Fibroblast of skin of left biceps (primary cell): ENCODE measurements at places on chromosomes 1 and 21.

DNA sequence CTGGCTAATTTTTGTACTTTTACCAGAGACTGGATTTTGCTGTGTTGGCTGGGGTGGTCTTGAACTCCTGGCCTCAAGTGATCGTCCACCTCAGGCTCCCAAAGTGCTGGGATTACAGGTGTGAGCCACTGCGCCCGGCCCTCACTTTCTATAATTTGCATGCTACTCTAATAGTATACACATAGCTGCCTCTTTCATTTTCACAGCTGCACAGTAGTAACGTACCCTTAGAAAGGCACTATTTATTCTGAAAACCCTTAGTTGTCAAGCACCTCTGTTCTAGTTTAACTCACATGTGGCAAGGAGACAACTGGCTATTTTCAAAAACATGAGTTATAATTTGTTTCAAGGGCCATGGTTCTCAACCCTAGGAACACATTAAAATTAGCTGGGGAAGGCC, 17.2 kb downstream of the TPM3 start:
- no peak for DNase-seq

GRCh38 chr1:157004806-157005205, 40.7 kb downstream of the ARHGEF11 start:
- no peak for DNase-seq

DNA sequence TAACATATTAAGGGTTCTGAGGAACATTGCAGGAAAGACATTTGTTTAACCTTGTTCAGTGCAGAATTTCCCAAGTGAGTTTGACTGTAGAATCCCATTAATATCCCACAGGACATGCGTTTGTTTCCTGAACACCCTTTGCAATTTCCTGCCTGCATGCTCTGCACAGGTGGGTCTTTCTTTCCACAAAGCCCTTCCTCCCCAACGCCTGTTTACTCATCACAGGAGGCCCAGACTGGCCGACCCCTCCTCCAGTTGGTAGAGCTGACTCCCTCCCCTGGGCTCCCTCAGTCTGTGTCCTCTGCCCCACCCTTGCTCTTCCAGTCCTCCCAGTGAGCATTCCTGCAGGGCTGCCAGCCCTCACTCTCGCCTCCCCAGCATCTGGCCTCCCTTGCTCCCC, 47.5 kb upstream of the CTPS1 start:
- DNase-seq, result no peak

GRCh38 chr1:153343040-153343681, 5.5 kb downstream of the PGLYRP4 start:
- DNase-seq, result no peak

GRCh38 chr1:17551755-17552234, 12.3 kb downstream of the ARHGEF10L start:
- no peak for DNase-seq

DNA sequence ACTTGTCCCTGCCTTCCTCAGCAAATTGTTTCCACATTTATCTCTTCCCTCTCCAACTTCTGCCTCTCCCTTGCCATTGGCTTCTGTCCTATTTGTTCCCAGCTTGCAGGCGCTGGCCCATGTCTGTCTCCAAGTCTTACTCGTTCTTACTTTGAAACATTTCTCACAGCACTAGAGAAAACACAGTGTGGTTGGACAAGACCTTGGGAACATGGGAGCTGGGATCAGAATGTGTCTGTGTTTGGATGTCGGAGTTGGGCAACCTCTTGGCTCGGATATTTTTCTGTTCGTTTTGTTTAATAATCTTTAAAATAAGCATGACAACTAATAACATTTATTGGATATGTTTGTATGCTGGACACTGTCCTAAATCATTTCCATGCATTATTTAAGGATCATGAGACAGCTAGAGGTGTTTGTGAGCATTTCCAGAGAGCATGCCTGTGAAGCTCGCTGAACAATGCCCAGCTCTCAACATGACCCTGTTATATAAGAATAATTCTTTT, 5.9 kb upstream of the BRWD1 start:
- no peak for DNase-seq

DNA sequence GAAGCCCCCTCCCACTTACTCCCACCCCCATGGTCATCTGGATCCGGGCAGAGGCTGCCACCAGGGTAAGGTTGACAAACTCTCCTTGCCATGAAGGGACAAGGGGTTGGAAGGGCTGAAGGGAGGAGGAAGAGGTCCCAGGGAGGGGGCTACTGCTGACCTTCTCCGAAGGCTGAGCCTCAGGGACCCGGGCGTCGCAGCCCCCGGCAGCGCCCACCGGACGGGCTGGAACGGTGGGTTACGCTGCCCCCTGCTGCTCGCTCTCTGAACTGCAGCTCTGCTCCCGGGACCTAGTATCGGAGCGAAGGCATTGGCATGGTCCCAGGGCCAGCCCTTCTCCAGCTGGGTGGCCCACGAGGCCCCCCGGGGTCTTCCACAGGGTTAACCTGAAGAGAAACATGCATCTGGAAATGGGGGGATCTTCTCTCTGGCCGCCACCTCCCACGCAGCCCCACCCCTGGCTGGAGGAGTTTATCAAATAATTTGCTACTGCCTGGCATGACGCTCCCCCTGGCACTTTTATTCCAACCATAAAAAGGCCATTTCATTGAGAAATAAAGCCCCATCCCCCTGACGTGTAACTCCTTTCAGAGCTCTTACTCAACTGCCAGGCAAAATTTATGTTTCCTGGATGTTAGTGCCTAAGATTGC, 70.4 kb upstream of the TARDBP start:
- no peak for DNase-seq

DNA sequence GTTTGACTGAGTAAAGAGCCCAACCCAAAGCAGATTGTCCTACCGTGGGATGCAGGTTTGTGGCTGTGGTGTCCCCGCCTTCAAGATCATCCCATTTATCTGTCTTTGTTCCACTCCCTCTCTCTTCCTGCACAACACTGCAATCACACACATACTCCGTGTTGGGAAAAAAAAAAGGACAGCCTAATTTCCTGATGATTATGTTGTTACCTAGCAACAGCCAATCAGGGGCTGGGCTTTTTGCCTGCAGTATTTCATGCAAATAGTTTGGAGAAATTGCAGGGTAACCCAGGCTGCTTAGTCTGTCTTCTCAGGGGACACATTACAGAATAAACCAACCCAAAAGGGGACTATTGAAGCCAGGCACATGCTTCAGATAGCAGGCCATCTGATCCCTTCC, 38.3 kb downstream of the PHC2 start:
- DNase-seq, result peak; percentile 42

DNA sequence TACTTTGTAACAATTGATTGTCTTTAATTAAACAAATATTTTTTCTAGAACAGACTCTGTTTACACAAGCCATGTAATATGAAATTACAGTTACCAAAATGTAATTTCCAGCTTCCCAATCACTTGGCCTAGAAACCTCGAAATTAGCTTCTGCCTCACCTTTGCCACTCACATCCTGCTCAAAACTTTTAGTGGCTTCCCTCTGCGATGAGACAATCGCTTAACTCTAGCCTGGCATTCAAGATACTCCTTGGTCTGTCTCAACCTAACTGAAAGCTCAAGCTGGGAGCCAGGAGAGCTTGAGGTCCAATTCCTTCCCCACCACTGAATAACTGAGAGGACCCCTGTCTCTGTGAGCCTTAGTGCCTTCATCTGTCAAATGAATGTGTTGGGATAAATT, 42.8 kb downstream of the GFI1 start:
- DNase-seq, result no peak

GRCh38 chr21:34965200-34966174, 83.6 kb downstream of the RUNX1 start:
- no peak for DNase-seq

GRCh38 chr1:226684026-226684425, 55.1 kb downstream of the ITPKB start:
- DNase-seq, result no peak

DNA sequence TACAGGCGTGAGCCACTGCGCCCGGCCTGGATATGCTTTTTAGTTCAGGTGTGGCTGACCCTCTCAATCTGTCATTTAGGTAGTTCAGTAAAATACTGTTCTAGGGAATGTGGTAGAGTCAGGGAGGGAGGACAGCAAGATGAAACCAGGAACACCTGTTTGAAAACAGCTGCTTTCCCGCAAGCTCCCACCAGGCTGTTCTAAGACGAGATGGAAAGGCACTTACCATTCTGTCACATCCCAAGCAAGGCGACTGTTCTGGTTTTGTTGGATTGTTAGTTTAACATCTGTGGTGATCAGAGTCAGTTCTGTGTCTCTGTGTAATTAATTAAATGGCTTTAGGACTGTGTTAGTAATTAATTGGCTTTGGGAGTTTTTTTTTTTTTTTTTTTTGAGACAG, 2.9 kb downstream of the CHAF1B start:
- DNase-seq, result no peak

DNA sequence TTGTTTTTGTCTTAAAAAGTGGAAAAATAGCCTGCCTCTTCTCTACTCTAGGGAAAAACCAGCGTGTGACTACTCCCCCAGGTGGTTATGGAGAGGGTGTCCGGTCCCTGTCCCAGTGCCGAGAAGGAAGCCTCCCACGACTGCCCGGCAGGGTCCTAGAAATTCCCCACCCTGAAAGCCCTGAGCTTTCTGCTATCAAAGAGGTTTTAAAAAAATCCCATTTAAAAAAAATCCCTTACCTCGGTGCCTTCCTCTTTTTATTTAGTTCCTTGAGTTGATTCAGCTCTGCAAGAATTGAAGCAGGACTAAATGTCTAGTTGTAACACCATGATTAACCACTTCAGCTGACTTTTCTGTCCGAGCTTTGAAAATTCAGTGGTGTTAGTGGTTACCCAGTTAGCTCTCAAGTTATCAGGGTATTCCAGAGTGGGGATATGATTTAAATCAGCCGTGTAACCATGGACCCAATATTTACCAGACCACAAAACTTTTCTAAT, 35.0 kb upstream of the TDRD10 start:
- DNase-seq, result no peak

- DNase-seq, result peak; percentile 23
Measured at GRCh38 chr1:173095632-173096031, 44.9 kb upstream of the TNFSF18 start.

- DNase-seq, result no peak
Measured at GRCh38 chr1:20632386-20632785, 872 bp upstream of the PINK1 start.

DNA sequence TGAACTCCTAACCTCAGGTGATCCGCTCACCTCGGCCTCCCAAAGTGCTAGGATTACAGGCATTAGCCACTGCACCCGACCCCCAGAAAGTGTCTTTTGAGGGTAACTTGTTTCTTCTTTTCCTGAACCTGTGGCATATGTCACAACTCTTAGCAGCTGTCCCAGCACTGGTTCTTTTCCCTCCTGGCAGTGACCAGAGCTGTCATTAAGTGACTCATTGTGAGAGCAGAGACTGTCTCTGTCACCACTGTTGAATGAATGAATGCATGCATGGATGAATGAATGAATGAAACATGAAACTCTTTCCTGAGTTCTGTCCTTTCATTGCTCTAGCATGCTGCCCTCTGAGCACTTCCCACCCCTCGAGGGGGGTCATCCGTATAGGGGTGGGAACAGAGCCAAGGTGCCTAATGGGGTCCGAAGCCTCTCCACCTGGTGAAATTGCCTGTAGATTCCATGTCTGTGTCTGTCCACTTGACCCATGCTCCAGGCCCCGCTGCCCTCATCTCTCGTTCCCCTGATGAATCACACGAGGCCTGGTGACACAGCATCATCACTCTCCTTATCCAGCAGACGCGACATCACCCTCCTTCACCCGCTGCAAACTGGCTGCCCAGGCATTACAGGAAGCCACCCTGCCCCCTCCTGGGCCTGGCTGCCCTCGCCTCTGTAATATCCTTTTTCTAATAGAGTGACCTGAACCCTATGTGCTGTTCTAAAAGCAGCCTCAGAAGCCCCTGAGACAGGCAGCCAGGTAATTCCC, 75.0 kb downstream of the IGSF21 start:
- no peak for DNase-seq

GRCh38 chr21:36325373-36326010, 5.5 kb downstream of the MORC3 start:
- DNase-seq, result no peak

DNA sequence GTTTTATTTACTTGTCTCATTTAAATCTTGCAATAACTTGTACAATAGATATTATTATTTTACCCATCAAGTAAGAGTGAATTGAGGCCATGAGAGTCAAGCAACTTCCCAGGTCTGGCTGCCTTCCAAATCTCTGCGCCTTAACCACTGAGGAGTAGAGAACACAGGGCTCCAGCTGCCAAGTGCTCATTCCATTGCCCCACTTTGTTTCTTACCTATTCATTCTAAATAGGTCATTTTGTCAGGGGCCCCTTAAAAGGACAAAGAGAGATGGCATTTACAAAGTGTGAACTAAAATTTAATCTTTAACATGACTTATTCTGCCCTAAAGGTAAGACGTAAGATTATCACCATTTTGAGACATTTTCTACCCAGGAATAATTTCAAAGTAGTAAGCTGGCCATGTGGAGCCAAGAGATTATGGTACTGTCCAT, 3.5 kb downstream of the PPP1R15B start:
- DNase-seq, result no peak

DNA sequence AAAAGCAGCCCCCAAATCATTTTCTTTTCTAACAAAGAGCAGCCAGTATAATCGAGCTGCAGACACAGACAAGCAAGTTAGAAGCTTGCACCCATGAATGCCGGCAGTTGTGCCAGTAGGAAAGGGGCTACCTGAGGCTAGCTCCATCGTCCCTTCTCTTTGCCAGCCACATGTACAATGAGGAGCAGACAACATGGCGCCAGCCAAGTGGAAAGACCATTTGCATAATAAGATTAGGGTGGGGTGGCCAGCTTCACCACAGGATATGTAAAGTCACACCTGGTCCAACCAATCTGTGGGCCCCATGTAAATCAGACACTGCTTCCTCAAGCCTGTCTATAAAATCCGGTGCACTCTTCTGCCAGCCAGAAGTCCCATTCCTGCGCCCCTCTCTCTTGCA, 103.7 kb downstream of the CCDC185 start:
- DNase-seq, result no peak

DNA sequence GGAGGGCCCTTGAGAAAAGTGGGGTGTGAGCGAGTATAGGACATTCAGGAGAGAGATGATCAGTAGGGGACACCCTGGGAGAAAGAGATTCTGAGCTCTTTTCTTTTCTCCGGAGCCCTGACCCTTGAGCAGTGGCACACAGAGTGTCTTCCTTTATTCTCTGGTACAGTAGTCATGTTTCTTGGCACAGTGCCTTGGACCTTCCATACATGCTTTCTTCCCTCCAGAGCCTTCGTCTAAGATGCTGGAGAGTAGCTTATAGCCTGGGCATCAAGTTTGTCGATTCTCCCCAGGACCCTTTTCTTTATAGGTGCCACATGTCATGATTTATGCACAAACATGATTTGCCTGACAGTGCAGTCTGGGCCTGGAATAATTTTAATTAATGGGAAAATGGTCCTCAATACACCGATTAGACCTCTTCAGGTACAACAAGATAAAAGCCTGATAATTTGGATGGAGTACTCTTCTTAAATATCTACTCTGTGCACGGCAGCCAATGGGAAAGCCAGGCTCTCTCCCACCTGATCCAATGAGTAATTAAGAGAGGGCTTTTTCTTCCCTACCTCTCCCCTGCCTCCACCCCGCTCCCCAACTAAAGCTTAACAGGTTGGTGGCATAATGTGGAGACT, at the start of gene TBX19:
Gene TBX19, plus strand, starts transcription at position 582 of the 632 bp plus-strand sequence. CDS start 214 bp downstream, outside the sequence.
- no peak for DNase-seq
